ENCODE measurements at places on chromosomes 7 and 10.

DNA sequence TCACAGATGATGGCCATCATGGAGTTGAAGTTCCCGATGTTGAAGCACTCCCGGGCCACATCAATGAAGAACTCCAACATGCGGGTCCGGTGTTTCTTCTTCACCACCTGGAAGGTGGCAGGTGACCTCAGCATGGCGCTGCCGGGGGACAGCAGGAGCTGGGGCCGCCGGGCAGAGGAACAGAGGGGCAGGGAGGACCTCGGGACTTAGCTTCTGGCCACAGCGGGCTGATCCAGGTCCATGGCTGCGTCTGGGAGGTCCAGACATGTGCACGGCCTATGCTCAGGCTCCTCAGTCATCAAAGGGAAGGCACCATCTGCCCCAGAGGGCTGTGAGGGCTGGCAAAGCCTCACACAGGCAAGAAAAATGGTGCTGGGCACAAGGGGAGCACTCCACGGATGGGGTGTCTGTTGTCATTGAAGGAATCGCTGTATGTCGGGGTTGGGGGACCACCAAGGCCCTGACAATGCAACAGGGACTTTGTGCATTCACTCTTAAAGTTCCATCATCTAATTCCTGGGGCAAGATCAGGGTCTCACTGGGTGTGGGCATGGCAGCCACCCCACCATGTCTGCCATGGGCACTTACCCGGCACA is 60.9 kb downstream of the CSGALNACT2 start:
- no peak for DNase-seq

DNA sequence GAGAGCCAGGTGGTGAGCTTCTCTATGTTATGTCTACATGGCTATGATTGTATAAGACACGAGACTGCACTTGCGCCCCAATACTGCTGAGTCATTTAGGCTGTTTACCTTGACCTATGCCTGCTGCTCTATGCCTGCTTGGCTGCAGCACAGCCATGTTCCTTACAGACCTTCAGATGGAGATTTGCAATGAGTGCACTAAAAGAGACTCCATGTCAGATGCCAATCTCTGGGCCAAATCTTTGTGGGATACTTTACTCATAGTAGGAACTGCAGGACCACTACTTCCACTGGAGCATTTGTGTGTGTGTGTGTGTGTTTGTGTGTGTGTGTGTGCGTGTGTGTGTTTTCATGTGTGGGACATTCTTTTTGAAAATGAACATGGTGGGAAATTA is 50.0 kb upstream of the KMT2E start:
- DNase-seq, result no peak

DNA sequence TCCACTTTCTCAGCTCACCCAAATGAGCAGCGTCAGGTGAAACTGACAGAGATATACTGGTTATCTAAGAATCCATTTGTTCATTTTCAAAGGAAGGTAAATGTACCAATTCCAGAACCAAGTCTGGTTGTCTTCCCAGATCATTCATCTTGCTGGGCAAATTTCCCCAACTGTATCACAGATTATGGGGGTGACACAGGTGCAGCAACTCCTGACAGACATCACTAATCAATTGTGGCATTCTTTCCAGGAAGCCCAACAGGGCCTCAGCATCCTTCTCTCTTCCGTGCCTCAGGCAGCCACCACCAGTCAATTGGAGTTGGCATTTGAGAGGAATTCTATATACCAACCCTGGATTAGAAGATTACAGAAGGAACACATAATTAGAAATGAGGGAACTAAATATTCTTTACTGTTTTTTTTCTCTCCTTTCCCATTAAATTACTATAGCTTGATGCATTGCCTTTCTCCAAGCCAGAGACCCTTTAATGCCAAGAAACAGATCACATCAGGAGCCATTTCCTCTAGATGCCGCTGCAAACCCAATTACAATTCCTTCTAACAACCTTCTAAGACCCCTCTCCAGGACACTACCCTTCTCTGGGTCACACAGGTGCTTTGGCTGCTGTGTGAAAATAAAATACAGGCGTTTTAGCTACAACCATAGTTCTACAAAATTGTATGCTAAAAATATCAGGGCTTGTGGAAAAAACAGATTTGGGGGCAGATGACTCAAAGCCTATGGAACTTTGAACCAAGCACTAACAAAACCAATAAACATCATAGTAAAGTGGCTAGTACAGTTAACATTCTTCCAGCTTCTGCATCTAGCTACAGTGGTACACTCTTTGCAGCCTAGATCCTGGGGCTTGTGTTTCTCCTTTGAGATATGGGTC is 291.6 kb downstream of the RNLS start:
- no peak for DNase-seq

DNA sequence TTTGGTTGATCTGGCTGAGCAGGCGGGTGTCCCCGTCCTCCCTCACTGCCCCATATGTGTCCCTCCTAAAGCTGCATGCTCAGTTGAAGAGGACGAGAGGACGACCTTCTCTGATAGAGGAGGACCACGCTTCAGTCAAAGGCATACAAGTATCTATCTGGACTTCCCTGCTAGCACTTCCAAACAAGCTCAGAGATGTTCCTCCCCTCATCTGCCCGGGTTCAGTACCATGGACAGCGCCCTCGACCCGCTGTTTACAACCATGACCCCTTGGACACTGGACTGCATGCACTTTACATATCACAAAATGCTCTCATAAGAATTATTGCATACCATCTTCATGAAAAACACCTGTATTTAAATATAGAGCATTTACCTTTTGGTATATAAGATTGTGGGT is 26.9 kb upstream of the TRIM56 start:
- DNase-seq, result no peak

- peak; percentile 31 for DNase-seq
Measured at GRCh38 chr7:128738570-128739047, 550 bp upstream of the CALU start.

DNA sequence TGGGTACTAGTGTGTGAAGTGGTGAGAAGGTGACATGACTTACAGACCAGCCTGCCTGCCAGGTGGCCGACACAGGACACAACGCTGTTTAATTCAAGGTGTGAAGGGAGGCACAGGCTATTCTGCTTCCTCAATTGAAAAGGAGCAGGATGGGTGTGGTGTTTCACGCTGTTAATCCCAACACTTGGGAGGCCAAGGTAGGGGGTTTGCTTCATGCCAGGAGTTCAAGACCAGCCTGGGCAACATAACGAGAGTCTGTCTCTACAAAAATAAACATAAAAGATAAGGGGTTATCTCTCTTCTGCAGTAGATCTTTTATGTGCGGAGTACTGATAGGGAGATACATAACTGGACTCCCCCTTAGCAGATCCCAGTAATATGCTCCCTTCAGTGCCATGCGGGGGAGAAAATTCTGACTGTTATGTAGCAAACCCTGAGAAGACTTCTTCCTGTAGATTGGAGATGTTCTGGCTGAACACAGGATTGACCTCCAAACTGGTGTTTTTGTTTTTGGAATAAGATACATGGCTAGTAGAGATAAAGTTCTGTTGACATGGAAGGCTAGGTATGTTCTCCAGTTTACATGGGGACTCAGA is 63.2 kb downstream of the CCNY start:
- DNase-seq, result no peak

DNA sequence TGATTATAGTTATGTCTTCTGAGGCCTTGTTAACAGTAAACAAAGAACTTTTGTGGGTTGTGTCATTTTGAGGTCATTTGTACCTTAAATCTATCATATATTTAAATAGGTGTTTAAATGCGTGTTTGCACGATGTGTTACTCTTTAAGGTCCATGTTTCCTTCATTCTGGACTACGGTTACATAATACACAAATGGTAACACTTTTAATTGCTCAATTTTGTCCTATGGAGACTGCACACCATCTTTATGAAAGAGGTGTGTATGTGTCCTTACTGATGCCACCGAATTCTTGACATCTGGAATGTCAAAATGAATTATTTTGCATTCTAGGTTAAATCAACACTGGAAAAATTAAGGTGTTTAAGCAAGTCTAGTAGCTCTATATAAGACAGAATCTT is 1.7 kb downstream of the PALS2 start:
- DNase-seq, result no peak

GRCh38 chr10:74823791-74824183 is 2.6 kb upstream of the KAT6B start:
- no peak for DNase-seq

GRCh38 chr10:99689461-99689860 is 30.2 kb downstream of the ENTPD7 start:
- no peak for DNase-seq

DNA sequence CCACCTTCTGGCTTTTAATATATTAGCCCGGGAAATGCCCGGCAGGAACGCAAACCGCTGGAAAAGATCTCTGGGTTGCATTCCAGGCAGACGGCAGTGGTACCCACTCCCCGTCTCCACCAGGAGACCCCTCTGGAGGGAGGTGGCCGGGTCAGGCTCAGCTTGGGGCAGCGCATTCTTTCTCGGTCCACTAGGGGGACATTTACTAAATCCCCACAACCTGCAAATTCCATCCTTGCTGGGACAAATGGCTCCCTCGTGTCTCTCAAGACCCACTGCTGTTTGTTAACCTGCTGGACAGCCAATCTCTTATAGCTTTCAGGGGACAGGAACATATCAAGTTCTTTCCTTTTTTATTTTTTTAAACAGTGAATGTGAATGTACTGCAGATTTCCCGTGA is 45.8 kb upstream of the CARD11 start:
- peak; percentile 6 for DNase-seq

- DNase-seq, result no peak
Measured at GRCh38 chr10:96651998-96652431, 65.2 kb upstream of the TM9SF3 start.

GRCh38 chr10:115092555-115093285 is 445 bp upstream of the ATRNL1 start:
- DNase-seq, result peak; percentile 29

GRCh38 chr7:148084138-148084537 is 506.4 kb upstream of the C7orf33 start:
- DNase-seq, result peak; percentile 64

DNA sequence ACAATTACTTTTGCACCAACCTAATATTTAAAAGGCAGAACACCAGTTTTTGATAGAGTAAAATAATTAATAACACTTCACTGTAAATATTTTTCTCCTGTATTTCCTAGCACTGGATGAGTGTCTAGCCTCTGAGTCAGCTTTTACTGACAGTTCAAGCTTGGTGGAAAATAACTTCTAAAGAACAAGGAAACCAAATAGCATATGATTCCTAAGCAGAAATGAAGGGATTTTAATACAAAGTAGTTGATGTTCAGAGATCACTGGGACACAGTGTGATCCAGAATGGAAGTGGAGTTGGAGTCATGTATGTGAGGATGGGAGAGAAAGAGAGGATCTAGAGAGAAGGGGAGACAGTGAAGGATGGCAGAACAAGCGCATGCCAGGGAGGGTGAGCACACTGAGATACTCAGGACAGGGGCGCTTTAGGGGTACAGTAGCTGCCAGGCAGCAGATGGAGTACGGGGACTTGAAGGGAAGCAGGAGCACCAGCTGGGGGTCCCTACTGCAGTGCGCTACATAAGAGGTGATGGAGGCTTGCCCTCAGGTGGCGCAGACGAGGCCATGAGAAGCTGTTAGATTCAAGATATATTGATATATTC is 117.9 kb upstream of the KLF6 start:
- DNase-seq, result no peak
